Hematopoietic multipotent progenitor cell treated with erythropoietin and hydrocortisone succinate and interleukin-3 and kit ligand, for 15 days (in vitro differentiated cells): ENCODE measurements at places on chromosomes 5 and 9.

GRCh38 chr5:118775790-118776499, 212.4 kb downstream of the DTWD2 start:
- no peak for DNase-seq

GRCh38 chr9:111853450-111853827, 43.2 kb upstream of the UGCG start:
- no peak for DNase-seq

- DNase-seq: no peak
Observed at GRCh38 chr5:103217101-103217500, 41.5 kb upstream of the MACIR start.

DNA sequence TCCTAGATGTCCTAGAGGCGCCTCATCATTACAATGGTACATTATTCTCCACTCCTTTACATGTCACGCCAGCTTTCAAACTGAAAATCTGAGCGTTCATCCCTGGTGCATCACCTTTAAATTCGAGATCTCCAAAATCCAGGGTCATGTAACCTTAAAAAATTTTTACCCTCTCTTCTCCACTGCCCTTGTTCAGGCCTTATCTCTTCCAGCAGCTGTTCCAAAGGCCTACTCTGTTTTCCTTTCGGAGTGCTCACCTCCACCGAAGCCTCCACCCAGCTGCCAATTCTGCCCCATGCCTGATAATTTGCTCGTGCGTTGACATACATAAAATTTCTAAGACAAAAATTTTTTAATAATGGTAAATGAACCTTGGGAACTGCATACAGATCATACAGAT, 950 bp upstream of the MSH3 start:
- peak; percentile 65 for DNase-seq

GRCh38 chr9:84163052-84163650, 177.4 kb downstream of the SLC28A3 start:
- no peak for DNase-seq

DNA sequence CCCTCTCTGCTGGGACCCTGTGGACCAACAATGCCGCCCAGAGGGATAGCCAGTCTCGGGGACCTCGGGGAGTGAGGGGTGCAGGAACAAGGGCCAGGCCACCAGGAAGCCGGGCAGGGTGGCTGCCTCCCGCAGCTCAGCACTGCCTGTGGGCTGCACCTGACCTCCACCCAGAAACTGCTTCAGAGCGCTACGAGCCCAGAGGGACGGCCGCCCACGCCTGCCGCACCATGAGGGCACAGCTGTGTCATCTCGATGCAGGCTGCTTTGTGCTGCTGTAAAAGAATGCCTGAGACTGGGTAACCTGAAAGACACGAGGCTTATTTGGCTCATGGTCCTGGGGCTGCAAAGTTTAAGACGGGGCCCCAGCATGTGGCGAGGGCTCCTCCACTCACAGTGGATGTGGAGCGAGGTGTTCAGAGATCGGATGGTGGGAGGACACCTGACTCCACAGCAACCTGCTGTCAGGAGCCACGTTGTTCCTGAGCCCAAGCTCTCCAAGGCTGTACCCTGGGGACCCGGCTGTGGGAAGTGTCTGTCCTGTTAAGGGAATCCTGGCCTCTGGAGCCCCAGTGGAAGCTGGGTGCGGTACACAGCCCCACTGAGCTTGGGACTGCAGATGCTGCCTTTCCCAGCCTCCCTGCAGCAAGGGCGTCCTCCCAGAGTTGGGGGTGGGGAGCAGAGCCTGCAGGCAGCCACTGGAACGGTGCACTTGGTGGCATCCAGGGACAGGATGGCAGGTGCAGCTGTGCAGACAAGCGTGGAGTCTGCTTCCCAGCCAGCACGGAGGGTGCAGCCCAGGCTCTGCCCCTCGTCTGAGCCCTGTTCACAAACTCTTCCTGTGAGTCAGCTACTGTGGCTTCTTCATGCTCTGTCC, 11.8 kb upstream of the ZDHHC11 start:
- DNase-seq: no peak

DNA sequence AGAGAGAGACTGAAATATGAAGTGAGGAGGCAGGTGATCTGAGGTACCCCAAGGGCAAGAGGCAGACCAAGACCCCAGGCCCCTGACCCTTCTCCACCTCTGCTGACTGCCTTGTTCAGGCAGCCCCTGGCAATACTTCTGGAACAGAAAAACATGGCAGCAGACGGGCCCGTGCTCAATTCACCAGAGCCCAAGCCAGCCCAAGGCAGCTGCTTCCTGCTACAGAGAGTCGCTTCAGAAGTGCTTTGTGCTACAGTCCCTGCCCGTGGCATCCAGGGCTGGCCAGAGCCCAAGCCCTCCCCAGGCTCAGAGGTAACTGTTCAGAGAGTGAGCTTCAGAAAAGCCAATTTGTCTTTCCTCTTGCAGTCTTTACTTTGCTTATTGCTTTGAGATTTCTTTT, 151.4 kb upstream of the FSTL4 start:
- DNase-seq: no peak

GRCh38 chr5:35478856-35479682, 138.6 kb upstream of the SPEF2 start:
- DNase-seq: no peak

GRCh38 chr9:115262952-115263351, 145.0 kb upstream of the TNC start:
- DNase-seq: no peak

GRCh38 chr9:137973829-137974416, 96.3 kb downstream of the CACNA1B start:
- no peak for DNase-seq

DNA sequence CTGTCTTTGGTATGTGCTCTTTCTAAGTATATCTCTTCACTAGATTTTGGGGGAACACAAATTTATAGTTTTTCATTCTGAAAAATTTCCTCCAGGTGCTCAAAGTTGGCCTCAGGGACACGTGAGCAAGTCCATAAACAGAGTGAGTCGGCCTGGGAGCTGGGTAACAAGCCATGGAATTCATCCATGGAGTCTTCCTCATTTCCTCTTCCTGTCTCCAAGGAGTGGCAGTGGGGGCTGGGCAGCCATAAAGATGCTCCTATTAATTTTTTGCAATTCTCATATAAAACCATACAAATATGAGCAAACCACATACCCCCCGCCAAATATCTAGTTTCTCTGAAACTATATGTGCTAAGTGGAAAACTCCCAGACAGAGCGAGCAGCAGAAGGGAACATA, 136.6 kb upstream of the OTULINL start:
- DNase-seq: no peak

DNA sequence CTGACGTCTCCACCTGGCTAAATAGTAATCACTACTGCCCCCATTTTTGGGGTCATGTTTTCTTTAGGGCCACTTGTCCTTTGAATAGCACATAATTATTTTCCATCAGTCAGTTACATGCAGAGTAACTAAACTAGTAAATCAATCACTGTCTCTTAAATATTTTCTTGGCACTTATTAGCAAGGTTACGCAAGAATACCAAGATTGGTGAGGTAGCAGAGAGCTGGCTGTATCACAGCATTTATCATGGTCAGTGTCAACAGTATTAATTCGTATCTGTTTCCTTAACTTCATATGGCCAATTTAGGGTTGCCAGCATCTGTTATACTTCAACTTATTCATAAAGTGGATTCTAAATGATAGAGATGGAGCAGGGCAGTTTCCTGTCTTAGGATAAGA, 346.8 kb upstream of the FAM174A start:
- no peak for DNase-seq

DNA sequence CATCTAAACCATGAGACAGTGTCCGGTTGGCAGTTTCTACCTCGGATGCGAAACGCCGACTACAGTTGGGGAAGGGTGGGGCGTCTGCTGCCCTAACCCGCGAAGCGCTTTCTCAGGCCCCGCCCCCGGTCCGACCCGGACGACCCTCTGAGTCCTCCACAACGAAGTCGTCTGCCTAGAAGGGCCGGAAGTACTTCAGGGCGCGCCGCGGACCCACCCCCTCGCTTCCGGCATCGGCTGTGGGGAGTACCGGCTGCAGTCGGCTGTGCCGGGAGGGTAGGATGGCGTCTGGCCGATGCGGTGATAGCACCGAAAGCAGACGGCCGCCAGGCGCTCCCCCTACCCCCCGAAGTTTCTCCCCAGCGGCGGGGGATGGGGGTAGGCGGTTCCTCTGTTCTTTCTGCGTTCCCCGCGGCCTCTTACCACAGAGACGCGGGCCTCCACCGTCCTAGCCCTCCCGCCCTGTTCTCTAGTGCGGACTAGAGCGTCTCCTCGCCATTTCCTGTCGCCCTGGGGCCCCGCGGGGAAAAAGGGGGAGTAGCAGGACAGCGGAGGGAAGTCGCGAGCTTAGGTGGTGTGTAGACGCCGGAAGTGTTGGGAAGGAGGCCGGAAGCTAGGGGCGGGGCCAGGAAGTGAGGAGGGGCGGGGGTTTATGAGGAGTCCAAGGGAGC, at the start of gene TRIM41:
TSS of gene TRIM41 (plus strand) at position 224 of the 671 bp plus-strand sequence. CDS start 719 bp downstream, outside the sequence.
- DNase-seq: peak; percentile 90

DNA sequence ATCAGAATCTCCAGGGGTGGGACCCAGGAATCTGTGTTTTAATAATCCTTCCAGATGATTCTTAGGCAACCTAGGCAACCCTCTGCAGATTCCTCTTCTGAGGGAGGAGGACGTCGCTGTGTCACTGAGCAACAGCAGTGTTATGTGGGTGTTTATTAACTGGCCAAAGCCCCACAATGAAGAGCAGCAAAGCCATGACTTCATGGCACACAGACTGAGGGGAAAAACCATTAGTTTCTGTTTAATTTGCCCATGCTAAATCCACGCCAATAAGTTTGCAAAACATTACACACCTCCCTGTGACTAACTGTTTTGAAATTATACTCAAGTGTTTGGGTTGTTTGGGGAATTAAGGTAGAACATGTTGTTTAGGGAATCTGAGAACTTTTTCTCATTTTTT, 83.7 kb upstream of the TMED7 start:
- DNase-seq: no peak

GRCh38 chr5:111545031-111545430, 32.7 kb upstream of the STARD4 start:
- no peak for DNase-seq

DNA sequence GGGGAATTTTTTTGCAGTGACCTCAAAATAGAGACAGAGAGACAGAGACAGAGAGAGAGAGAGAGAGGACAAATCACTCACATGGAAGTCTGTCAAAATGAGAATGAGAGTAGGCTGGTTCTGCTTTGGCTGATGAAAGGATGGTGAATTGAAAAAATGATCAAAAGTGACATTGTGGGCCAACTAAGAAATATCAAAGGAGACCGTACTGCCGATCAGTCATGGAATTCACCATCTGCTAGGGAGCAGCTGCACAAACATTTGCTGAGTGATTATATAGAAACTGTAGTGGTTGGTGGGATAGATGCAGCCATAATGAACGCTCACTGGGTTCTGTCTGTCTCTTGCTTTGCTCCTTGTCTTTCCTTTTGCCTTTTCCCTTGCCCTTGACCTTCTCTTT, 476.6 kb upstream of the SGCD start:
- no peak for DNase-seq

DNA sequence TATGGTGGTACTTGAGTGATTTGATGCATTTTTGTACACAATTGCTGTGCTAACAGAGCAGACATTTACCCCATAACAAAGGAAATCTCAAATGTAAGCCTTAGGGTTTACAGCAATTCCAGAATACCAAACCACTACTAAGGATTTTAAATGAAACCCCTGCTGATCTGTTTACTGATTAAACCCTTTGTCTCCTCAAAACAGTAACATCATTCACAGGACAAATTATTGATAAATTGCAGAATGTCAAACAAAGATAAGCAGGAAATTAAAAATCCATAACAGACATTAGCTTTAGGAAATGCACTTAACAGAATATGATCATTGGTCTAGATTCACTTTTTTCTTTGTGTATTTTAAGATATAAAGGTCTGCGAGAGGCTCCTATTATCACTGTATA, 1016.4 kb upstream of the DMAC1 start:
- no peak for DNase-seq

DNA sequence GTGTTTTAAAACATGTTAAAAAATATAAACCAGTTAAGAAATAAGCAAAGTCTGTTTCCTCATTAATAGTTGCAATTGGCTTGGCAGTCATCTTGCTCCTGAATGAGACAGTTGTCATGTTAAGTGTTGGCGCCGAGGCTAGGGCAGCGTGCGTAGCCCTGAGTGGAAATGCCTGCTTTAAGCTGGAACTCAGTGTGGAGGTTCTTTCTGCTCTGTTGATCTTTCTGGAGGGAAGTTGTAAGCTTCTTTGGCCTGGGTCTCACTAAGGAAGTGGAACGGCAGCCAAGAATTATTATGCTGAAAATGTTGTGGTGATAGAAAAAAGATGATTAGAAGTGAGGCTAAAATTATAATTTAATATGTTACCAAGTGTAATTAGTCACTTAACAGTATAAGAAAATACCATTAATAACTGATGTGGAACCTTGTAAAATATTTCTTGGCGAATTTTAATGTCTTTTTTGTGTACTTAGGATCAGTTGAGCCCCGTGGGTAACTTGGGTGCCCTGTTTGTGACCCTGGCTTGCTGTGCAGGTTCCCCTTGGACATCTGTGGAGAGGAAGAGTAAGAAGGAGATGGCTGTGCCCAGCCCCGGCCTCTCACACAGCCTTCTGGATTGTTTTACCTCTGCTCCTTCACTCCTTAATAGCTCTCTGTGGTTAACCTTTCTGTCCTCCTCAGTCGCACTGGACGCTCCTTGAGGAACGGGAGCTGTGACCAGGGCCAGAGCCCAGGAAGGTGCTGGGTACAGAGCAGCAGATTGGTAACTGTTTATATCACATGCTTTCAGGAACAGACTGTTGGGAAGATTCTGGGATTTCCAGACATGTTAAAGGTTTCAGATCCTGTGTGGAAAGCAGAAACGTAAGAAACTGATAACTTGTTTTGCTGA, 31.0 kb downstream of the PCBD2 start:
- DNase-seq: no peak

DNA sequence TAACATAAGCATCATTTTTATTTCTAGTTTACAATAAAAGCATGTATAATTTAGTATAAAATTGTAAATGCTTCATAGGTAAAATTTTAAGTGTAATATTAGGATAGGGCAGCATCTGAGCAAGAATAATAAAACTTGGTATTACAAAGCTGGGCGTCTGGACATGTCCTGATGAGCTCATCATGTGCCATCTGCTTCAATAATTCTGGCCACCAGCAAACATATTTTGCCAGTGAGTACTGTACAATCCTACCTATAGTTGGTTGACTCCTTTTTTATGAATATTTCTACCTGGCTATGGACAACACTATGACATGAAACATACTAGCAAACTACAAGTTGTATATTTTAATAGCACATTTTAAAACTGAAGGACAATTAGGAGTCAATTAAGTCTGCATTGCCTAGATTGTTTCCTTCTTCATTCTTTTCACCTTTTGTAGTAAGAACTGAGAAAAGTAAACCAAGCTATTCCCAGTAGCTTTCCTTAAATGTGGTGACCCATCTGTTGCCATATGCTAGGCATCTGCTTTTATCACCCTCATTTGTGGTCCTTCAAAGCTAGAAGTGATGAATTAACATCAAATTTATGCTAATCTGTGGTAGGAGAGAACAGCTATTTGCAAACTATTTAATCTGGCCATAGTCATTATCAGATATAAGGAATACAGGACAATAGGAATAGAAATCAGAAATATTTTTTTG, 23.4 kb downstream of the LURAP1L start:
- no peak for DNase-seq

- no peak for DNase-seq
Observed at GRCh38 chr5:179558932-179559283, 8.6 kb downstream of the RUFY1 start.

GRCh38 chr5:136033234-136033633, 4.4 kb downstream of the TGFBI start:
- DNase-seq: no peak
